NCI-H460 (cell line): ENCODE measurements at places on chromosomes 7 and 10. TPM values are rescaled to one million over a fixed set of nuclear protein-coding genes. Genes with fewer than 3 reads are reported as not detected.

GRCh38 chr7:152512706-152513105 is 76.9 kb upstream of the KMT2C start:
- DNase-seq: no peak

DNA sequence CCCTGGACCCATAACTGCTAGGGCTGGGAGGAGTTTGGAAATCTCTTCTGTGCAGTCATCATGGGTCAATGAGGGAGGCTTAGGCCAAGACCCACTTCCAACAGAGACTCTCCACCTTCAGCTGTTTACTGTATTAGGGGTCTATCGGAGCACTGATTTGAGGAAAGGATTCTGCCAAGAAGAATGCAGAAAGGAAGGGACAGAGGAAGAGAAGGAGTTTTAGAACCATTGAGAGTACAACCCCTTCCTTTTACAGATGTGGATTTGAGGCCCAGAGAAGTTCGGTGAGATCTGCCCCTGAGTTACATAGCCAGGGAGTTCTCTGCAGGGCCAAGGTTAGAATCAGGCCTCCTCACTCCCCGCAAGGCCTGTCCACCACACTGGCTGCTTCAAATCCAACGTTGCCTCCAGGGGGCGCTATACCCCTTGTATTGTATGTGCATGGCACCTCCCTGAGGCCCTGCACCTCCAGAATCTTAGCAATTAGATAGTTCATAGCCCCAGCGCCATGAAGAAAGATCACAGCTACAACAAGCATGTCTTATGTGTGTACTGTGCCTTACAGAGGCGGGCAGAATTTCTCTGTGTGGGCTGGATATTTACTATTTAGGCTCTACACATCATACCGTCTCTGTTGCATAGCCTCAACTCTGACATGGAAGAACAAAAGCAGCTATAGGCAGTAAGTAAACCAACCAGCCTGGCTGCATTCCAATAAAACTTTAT is 246.8 kb downstream of the SKIDA1 start:
- peak; percentile 88 for DNase-seq

DNA sequence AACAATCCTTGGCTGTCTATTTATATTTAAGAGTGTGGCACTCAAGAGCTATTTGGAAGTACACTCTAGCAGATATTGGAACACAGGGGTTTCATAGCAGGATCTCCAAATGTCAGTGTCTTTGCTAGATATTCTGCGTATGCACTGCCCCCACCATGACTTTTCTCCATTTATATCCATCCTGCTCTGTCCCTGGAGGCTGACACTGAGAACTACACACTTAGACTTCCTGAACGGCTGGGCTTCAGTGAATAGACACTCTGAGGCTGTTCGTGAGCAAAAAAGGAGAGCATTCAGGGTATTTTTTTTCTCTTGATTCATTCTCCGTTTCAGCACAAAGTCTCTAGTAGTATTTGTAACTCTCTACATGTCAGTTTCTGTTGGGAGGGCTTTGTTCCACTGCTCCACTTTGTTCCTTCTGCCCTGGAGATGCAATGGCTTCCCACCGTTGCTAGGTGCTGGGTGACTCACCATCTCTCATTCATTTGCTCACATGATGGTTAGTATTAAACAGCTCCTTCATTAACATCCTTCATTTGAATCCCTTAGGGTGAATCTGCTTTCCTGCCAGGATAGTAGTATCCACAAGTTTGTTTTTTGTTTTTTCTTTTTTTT is 155.9 kb upstream of the SLC13A1 start:
- DNase-seq: peak; percentile 31

DNA sequence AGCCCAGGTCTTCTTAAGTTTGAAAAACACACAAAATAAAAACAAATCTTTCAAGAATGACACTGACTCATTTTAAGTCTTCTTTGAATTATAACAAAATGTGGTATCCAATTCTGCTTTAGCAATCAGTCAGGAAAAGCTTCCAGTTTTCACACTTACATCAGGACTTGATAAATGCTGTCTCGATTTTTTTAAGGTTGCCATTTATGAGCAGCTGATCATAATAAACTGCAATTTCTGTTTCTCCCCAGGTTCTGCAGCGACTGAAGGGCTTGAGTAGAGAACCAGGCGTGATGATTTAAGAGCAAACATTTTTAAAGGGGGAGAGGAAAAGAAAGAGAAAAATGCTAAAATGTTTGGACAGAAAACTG is 71.1 kb downstream of the FAM107B start:
- no peak for DNase-seq

DNA sequence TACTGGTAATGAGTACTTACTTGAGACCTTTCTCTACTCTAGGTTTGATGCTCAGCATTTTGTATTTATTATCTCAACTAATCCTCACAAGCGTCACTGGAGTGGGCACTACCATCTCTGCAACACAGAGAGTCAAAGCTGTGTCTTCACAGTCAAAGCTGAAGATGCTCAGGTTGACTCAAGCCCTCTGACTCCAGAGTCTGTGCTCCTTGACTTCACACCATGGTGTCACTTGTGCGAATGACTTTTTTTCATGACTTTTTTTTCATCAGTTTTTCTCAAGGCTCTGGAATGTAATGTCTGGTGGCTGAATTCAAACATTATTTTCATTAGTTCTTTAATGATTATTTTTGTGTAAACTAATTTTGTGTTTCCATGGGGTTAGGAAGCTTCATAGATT is 30.4 kb upstream of the TARP start:
- DNase-seq: no peak

DNA sequence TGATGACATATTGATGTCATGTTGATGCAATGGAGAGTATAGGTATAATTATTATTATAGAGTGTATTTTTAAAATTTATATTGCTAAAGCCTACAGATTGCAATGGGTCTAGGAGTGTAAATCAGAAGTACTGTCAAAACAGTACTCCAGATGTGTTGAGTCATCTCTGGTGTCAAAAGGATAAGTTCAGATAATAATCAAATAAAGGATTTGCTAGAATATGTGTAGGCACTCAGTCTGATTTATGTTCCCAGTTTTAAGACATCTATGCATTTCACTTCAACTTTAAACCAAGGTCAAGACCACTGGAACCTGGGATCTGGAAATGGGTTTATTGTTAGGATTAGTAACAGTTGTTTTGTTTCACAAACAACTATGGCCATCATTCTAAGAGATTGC is 342.3 kb upstream of the BMPER start:
- no peak for DNase-seq

DNA sequence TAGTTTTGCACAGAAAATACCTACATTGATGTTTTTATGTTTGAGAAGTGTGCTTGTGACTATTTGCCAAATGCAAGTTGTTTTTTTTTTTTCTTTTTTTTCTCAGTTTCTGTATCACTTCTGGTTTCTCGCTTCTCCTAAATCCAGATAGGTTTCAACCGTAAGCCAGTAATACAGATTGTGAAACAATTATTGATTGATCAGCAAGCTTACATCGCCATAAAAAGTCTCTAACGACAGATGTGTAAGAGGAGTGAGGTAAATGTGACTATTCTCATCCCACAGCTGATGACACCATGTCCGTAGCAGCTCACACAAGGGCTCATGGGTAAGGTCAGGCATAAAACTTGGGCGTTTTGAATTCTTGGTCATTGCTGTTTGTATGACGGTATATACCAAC is 202.8 kb upstream of the AKR1E2 start:
- no peak for DNase-seq

The SORCS1 gene
- total RNA-seq: 0.20 TPM in 1 of 2 replicates, not detected in the other
